Activated CD8-positive, alpha-beta T cell treated with anti-CD3 and anti-CD28 coated beads for 36 hours (primary cell): ENCODE measurements at places on chromosomes 7 and 10.
A peak's percentile ranks its signal among the peaks of the same experiment; 100 is the strongest.

DNA sequence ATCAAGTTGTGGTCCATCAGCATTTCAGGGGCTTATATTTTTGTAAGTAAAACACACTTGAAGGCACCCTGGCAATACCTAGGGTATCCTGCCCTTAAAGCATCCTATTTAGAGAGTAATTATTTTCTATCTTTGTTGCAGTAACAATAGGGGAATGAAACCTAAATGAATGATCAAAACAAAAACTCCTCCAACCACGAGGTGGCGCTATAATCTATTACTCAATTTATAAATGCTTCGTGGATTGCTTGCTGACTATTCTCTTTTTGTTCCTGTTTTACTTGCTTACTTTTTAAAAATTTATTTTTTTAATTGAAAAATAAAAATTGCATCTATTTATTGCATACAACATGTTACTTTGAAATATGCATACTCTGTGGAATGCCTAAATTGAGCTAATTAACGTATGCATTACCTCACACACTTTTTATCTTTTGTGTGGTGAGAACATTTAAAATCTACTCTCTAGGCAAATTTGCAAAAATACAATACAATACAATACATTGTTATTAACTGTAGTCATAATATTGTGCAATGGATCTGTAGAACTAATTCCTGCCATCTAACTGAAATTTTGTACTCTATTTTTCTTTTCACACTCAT is 147.7 kb upstream of the BMPER start:
- DNase-seq: peak; percentile 57

DNA sequence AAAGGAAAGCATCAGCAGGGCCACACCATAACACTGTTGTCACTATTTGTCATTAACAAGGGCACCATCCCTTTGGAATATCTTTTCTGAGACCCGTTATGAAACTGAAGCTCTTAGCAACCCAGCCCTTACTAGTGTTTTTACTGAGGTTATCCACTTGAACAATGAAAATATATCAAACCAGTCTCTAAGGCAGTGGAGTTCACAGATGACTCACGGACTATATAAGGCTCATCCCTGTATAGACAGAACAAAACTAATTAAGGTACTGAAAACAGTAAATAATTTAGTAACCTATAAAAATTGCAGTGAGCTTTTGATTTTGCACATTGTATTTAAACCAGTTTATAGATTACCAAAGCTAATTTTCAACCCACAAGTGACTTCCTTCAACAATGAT is 196.0 kb downstream of the ELAPOR2 start:
- no peak for DNase-seq

DNA sequence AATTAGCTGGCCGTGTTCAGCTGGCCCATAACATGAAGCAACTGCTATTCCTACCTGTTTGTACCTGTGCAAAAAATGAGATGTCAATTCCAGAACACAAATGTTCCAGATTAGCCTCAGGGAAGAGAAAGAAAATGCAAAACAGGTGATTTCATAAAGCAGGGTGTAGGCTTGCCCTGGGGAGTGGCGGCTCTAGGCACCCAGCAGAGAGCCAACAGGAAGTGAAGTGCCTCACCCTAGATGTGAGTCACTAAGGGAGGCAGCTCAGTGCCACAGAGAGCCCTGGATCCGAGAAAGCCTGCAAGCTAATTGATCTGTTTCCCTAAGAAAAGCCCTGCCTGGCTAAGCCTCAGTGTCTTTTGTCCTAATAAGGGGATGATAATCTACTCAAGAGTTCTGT is 240.0 kb downstream of the ARHGAP21 start:
- DNase-seq: peak; percentile 35

DNA sequence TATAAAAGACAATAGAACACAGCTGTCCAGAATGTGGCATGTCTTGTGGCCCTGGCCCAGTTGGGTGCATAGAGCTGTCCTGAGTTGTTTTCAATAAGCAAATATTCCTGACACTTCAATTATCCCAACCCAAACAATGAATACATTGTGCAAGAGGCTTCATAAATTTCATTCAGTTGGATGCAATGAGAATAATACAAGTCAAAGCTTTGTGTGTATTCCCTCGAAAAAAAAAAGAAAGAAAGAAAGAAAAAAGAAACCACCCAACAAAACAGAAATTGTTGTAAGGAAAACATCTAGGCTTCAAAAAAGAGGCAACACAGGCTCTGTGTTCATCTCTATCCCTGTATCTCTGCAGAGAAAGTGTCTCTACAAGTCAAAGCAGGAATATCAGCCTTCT is 138.7 kb upstream of the ADO start:
- DNase-seq: no peak

DNA sequence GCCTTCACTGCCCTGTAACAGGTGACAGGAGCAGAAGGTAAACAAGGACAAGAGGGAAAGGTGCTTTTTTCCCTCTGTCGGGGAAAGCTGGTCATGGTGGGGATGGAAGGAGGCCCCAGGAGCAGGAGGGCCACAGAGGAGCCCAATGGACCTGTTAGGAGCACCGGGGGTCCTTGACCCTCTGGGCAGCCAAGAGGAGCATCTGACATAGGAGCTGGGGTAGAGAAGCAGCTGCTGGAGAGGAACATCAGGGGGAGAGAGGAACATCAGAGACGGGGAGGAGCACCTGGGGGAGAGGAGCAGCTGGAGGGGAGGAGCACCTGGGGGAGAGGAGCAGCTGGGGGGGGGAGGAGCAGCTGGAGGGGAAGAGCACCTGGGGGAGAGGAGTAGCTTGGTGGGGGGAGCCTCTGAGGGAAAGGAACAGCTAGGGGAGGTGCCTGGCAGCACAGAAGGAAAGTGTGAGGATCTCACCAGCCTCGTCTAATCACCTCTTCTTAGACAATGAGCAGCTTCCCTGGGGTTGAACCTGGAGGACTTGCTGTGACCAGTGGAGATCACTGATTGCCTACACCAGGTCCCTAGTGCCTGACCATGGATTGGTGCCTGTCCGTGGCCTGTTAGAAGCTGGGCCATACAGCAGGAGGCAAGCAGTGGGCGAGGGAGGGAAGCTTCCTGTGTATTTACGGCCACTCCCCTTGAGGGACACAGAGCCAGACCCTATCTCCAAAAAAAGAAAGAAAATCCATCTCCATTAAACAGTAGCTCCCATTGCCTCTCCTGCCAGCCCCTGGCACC is 37.6 kb downstream of the JAKMIP3 start:
- DNase-seq: no peak

DNA sequence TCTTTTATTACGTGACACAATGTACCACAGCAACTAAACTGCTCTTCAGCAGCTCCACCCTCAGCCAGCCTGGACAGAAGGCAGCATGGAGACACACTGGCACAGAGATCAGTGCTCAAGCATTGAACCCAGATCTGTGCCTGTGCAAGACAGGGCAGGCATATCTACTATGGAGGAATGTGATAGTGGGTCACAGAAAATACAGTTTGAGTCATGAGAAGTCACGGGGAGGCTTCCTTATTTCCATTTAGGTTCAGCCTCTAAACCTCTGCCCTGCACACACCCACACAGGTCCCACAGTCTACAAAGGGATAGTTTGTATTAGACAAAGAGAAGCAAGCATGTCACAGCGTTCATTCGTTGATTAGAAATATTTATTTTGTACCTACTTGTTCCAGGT is 187.4 kb upstream of the AGR3 start:
- DNase-seq: no peak

- no peak for DNase-seq
Observed at GRCh38 chr10:80520661-80521470, 16.8 kb upstream of the SH2D4B start.

DNA sequence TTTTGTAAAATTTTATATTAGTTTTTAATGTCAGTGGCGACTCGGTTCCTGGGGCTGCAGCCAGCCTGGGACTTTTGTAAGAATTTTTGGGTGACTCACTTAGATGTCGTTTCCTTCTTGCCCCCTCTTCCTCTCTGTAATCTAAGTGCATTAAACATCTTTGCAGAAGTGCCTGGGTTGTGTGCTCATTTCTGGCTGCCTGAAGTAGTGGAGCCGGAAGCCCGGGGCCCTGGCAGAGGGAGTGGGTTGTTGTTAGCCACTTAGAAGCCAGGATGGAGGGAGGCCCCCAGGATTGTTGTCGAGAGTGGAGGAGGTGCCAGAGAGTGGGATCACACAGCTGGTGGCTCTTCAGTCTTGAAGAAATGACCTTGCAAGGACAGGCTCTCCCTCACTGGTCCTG is 11.0 kb upstream of the TRIM8 start:
- DNase-seq: peak; percentile 79

DNA sequence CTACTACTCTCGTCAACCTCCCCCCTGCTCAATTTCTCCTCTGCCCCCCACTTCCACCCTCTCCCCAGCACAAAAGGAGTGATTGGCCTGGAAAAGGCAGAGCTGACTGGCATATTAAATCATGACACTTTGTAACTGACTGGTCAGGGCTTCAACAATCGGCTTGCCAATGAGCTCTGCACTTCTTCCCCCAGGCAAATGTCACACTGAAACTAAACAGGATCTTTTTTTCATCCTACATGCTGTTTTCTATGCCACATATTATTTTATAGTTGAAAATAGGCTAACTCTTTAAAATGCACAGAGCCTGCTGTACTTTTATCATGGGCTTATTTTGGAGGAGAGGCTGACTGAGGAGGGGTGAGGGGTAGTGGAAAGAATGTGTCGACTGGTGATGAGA is 295.2 kb downstream of the TCF7L2 start:
- DNase-seq: no peak

- DNase-seq: no peak
Observed at GRCh38 chr7:116075351-116076145, 45.0 kb upstream of the TFEC start.

- DNase-seq: peak; percentile 84
Observed at GRCh38 chr7:30740417-30741181, 11.3 kb upstream of the INMT start.

GRCh38 chr7:151382079-151382885 is 27.6 kb downstream of the WDR86 start:
- peak; percentile 44 for DNase-seq

- no peak for DNase-seq
Observed at GRCh38 chr10:47239211-47239610, 60.8 kb upstream of the GDF10 start.

DNA sequence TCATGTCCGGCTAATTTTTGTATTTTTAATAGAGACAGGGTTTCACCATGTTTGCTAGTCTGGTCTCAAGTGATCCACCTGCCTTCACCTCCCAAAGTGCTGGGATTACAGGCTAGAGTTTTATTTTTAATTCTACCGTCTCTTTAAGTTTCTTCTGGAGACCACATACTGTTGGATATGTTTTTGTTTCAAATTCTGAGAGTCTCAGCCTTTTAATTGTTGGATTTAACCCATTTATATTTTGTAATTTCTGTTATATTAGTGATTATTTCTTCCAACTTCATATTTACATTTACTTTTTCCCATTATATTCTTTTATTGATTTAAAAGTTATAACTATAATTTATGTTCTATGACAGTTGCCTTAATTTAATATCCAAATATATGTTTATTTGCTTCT is 139.4 kb downstream of the BMS1 start:
- no peak for DNase-seq

DNA sequence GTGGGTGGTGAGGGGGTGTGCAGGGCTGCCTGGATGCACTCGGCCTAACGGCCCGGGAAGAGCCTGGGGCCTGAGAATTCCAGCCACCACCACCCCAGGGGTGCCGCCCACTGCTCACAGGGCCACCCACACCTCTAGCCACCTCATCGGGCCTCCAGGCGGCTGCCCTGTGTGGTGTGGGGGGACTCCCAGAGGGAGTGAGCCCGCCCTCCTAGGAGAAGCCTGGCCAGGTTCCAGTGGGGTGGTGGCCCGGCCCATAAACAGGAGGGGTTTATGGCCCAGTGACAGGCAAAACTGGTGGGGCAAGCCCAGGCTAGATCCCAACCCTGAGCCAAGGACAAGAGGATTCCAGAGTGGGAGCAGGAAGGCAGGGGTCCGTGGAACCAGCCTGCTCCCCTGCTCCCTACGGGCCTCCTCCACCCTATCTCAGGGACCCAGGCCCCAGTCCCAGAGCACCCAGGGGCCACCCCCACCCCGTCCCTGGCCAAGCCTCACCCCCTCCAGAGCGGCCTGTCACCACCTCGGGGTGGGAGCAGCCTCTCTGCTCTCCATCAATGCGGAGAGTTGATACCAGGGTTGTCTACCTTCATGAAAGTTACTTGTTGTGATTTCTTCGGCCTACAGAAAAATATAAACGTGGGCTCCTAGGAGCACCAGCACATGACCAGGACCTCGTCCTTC is 20.2 kb upstream of the PDGFA start:
- DNase-seq: no peak

GRCh38 chr10:46175296-46175695 is 111.5 kb upstream of the ANTXRL start:
- no peak for DNase-seq

DNA sequence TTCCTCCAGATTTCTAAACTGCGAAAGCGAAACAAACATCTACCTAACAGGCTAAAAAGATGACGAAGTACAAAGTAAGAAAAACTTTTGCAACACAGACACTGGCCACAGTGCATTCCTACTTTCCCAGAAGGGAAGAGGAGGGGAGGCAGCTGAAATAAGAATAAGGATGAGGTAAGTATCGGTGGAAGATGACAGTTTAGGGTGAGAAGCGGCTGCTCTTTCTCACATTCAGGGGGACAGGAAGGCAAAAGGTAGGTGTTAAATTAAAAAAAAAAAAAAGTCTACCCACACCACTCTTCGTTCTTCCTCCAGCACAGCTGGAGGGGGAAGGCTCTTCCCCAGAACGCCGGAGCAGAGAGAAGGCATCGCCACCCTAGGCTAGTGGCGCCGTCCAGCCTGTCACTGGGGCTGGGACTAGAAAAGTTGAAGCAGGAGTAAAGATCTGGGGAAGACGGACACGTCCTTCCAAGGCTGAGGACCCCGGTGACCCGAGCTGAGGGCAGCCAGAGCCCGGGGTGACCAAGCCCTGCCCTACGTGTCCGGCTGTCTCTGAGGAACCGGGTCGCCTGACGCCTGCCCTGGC is 846 bp downstream of the DNAJC1 start:
- DNase-seq: peak; percentile 6

GRCh38 chr10:35000936-35001335 is 89.2 kb downstream of the CUL2 start:
- DNase-seq: no peak

DNA sequence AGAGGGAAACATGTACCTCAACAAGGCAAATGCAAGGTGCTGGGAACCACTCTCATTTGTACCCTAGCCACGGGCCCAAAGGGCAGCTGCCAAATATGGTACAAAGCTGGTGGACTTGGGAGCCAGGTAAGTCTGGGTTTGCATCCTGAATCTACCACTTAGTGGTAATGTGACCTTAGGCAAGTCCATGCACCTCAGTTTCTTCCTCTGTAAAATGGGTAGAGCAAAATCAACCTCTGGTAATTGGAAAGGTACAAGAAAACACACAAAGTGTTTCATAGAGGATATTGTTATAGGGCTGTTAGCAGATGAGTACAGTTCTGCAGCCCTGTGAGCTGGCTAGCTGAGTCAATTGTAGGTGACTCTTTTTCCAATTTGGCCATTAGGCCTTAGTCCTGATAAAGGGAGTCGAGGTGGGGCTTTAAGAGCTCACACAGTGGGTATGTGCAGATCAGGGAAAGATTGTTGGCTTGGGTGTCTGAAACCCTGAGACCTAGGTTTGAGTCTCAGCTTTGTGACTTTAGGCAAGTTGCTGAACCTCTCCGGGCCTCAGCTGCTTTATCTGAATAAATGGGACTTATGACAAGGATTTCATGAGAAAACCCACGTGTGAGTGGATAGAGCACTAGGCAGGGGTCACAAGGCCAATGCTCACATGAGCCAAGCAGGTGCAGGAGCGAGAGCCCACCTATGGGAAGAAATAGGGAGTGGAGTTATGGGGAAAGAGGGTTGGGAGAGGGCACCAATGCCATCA is 121.3 kb upstream of the GDF10 start:
- DNase-seq: peak; percentile 16
